Muscle of back (tissue), 13 donors: ENCODE measurements at places on chromosomes 5 and 9.
A peak's percentile ranks its signal among the peaks of the same experiment; 100 is the strongest.

- no peak for DNase-seq
These were observed 40.3 kb upstream of the XPA start for GRCh38 chr9:97737429-97737828.

- DNase-seq, result no peak
These were observed 206.9 kb downstream of the CAVIN4 start for GRCh38 chr9:100784755-100785154.

DNA sequence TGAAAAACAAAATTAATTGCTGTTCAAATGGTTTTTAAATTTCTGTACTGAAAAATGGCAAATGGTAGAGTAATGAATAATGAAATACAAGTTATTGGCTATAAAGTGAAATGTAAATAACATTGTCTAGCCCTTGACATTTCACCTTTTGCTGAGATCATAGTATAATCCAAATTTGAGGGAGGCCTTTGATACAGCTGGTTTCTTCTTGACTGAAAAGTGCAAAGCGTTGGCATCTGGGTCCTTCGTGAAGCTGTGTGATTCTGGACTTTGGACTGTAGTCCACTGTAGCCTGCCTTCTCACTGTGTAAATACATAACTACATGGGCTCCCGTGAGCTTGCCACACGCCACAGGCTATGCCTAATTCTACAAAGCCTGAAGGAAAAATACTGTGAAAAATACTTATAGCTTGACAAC, 52.3 kb downstream of the ARHGEF28 start:
- DNase-seq, result no peak

GRCh38 chr5:121975294-121975693, 13.5 kb downstream of the SRFBP1 start:
- no peak for DNase-seq

DNA sequence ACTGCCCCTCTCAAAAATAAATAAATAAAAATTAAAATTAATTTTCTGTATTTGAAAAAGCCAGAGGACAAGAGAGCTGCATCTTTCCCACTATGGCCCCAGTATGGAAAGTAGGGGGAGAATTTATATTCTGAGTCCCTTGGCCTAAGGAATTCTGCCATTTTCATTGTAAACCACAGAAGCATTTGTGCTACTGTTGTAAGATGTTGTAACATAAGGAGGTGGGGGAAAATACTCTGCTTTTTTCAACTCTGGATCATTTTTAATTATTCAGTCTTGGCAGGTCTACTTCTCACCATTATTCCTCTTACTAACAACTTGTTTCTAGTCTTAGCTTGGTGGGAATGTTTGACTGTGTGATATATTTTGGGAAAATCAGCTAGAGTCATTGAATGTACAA, 52.3 kb upstream of the APC start:
- no peak for DNase-seq

GRCh38 chr5:3694819-3695218, 99.2 kb downstream of the IRX1 start:
- DNase-seq, result peak; percentile 66
